ENCODE measurements at places on chromosomes 6 and 20.
A peak's percentile ranks its signal among the peaks of the same experiment; 100 is the strongest.

DNA sequence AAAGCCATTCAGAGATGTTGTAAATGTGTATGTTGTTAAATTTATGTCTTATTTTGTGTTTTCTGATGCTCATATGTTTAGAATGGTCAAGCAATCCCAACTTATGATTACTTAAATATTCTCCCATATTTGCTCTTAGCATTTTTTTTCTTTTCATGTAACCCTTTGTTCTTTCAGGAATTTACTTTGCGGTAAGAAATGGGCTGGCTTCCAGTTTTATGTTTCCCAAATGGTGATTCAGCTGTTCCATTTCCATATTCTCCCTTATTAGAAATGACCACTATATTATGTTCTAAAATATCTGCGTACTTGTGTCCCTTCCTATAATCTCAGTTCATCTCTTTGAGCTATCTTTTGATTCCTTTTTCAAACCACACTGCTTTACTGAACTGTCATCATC is 113.7 kb downstream of the CDH26 start:
- H3K27me3 ChIP-seq: no peaks in the 10 kb centered on the region
- H3K4me1 ChIP-seq: no peaks in the 10 kb centered on the region
- DNase-seq: no peak
- no peak overlapping the region for H3K4me3 ChIP-seq
- no peak overlapping the region for H3K27ac ChIP-seq

DNA sequence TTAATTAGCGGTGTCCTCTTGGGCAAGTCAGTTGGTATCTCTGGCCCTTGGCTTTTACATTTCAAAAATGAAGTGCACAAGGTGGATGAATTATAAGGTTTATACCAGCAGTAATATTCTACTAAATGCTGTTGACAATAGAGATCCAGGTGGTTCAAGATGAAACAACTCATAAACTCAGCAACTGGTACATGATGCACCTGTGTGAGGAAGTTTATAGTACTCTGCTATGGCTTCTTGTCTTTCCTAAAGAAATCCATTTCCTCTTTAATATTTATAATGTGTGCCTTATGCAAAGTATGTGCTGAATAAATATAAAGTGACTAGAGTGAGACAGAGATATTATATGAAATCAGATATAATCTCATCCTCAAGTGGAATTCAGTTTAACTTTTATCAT is 48.5 kb downstream of the ADGRG6 start:
- no peak overlapping the region for H3K4me3 ChIP-seq
- no peaks in the 10 kb centered on the region for H3K36me3 ChIP-seq
- peaks cover under 1% of the 10 kb centered on the region for H3K4me1 ChIP-seq

GRCh38 chr6:147347882-147348575 is 143.8 kb downstream of the STXBP5 start:
- no peak overlapping the region for H3K27ac ChIP-seq
- H3K36me3 ChIP-seq: peaks cover 17% of the 10 kb centered on the region
- H3K4me1 ChIP-seq: no peaks in the 10 kb centered on the region

DNA sequence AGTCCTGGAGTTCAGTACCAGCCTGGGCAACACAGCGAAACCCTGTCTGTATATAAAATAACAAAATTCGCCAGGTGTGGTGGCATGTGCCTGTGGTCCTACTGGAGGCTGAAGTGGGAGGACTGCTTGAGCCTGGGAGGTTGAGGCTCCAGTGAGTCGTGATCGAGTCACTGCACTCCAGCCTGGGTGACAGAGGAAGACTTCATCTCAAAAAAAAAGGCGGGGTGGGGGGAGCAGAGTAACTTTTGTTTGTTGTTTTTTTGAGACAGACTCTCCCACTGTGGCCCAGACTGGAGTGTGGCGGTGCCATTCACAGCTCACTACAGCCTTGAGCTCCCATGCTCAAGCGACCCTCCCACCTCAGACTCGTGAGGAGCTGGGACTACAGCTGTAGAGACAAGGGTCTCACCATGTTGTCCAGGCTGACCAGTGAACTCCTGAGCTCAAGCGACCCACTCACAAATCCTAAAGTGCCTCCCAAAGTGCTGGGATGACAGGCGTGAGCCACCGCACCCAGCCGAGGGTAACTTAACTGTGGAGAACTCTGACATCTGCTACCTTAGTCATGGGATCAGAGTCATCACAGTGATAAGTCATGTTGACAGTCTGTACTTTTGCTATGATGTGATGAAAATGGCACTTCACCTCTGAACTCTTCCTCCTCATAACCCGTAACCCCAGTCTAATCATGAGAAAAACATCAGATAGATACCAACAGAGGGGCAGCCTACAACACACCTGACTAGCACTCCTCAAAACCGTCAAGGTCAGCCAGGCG is 16.5 kb downstream of the PEDS1 start:
- H3K4me3 ChIP-seq: no peak overlapping the region
- peaks cover 72% of the 10 kb centered on the region for H3K36me3 ChIP-seq
- H3K27ac ChIP-seq: no peak overlapping the region

- no peaks in the 10 kb centered on the region for H3K4me1 ChIP-seq
- no peaks in the 10 kb centered on the region for H3K27me3 ChIP-seq
- peak; percentile 89 for DNase-seq
- no peak overlapping the region for H3K27ac ChIP-seq
- H3K4me3 ChIP-seq: no peak overlapping the region
- peaks cover 32% of the 10 kb centered on the region for H3K36me3 ChIP-seq
Observed at GRCh38 chr20:63873477-63873971, 8.5 kb downstream of the TPD52L2 start.

GRCh38 chr6:22036275-22036674 is 260.6 kb downstream of the PRL start:
- no peak for DNase-seq
- H3K27ac ChIP-seq: no peak overlapping the region
- H3K4me3 ChIP-seq: no peak overlapping the region

DNA sequence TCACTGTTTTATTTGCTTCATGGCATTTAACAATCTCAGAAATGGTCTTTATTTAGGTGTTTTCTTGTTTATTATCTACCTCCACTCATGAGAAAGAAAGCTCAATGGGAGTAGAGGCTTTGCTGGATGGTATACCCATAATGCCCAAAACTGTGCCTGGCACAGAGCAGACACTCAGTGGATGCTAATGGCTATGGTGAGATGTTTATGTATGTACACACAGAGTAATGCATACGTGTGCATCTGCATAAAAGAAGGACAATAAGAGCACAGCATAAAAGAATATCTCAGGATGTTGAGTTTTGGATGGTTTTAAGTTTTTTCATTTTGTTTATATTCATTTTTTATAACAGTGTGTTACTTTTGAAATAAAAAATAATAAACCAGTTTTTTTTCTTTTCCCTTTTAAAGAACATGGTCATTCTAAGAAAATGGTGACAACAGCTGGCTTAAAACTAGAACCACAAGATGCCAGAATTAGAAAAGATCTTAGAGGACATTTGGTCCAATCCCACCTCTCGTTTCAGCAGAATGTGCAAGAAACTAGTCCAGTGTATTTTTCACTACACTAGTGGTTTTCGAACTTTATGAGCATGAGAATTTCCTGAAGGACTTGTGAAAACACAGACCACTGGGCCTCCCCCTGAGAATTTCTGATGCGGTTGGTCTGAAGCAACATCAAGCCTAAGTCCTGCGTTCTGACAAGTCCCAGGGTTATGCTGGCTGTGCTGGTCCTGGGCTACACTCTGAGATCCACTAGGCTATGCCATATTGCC is 131.9 kb downstream of the FYN start:
- H3K27ac ChIP-seq: no peak overlapping the region
- no peak overlapping the region for H3K4me3 ChIP-seq
- DNase-seq: no peak
- no peaks in the 10 kb centered on the region for H3K4me1 ChIP-seq
- H3K36me3 ChIP-seq: no peaks in the 10 kb centered on the region

- peaks cover 15% of the 10 kb centered on the region for H3K27me3 ChIP-seq
- DNase-seq: no peak
- no peak overlapping the region for H3K4me3 ChIP-seq
- peaks cover 3% of the 10 kb centered on the region for H3K4me1 ChIP-seq
- H3K27ac ChIP-seq: no peak overlapping the region
Observed at GRCh38 chr6:148461986-148462577, 119.4 kb downstream of the SASH1 start.

DNA sequence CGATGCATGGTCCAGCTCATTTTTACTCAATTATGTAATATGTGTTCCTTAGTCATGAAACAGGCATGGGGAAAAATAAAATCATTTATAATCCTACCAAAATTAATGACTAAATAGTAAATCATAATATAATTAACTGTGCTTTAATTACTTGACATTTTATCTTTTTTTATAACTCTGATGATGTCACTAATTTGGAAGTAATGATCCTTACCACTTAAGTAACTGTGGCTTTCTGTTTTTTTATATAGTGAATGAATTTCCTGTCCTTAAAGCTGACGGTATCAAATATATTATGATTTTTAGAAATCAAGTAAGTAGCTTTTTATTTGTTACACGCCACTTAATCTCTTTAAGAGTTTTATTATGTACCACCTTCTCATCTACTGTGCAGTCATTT is 32.2 kb downstream of the CSE1L start:
- no peak overlapping the region for H3K4me3 ChIP-seq
- H3K27me3 ChIP-seq: no peaks in the 10 kb centered on the region
- peaks cover 19% of the 10 kb centered on the region for H3K36me3 ChIP-seq
- H3K27ac ChIP-seq: no peak overlapping the region

GRCh38 chr20:25250508-25250907 is 2.6 kb downstream of the PYGB start:
- no peak overlapping the region for H3K4me3 ChIP-seq
- H3K4me1 ChIP-seq: no peaks in the 10 kb centered on the region
- peaks cover 2% of the 10 kb centered on the region for H3K36me3 ChIP-seq

- no peak overlapping the region for H3K4me3 ChIP-seq
- no peaks in the 10 kb centered on the region for H3K4me1 ChIP-seq
- no peak for DNase-seq
- no peak overlapping the region for H3K27ac ChIP-seq
- H3K36me3 ChIP-seq: no peaks in the 10 kb centered on the region
Observed at GRCh38 chr6:87441711-87442110, 31.1 kb upstream of the SLC35A1 start.
